ENCODE measurements at places on chromosomes 7 and 10.
A peak's percentile ranks its signal among the peaks of the same experiment; 100 is the strongest.

DNA sequence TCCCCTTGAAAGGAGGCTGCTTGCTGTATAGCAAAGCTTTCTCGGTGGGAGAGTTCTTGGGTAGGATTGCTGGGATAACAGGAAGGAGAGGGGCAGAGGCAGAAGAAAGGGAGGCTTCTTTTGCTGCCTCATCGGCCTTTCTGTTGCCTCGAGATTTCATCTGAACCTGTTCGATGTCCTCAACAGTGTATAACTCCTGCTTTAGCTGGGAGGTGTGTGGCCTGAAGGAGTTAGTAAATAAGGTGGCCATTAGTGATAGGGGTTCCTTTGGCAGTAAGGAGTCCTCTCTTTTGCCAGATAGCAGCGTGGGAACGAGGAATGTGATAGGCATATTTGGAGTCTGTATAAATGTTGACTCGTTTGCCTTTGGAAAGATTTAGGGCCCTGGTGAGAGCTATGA, 20.0 kb downstream of the SCIN start:
- DNase-seq = no peak

DNA sequence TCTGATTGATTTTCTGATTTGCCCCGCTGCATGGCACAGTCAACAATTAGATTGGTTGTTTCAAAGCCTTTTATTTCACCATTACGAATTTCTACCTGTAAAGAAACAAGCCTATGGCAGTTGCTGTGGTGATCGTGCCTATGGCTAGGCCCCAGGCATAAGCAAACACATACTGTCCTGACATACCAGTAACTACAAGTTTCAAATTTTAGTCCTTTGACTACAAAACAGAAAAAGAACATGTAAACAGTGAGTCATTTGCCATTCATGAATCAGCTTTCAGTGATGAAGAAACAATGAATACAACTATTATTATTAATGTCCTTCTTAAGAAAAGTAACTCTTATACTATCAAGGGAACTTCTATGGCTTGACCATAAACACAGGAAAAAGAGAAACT, 168.0 kb upstream of the LRRN3 start:
- no peak for DNase-seq

GRCh38 chr10:16789261-16789660, 28.0 kb downstream of the RSU1 start:
- no peak for DNase-seq

GRCh38 chr10:111077479-111077784, 603 bp downstream of the ADRA2A start:
- DNase-seq = no peak

DNA sequence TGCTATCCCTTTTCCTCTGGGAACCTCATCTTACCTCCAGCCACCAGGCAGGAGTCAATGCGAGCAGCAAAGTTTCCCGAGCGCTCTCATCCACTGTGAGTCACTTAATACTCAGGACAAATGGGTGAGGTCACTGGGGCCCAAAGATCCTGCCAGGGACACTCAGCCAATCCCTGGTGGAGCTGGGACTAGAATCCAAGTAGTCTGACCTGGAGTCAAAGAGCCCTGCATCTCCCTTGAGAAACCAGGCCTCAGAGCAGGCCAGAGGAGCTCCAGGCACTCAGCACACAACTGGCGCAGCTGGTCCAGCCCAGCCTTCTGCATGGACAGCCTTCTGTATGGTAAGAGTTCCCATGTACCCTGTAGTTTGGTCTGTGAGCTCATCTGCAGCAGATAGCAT, 142.3 kb downstream of the MAPK8 start:
- no peak for DNase-seq

GRCh38 chr7:27834179-27834921, 94.4 kb downstream of the TAX1BP1 start:
- DNase-seq = no peak

- no peak for DNase-seq
Measured at GRCh38 chr7:157479326-157479725, 142.5 kb downstream of the DNAJB6 start.

- no peak for DNase-seq
Measured at GRCh38 chr10:67803588-67804394, 34.2 kb downstream of the DNAJC12 start.

- no peak for DNase-seq
Measured at GRCh38 chr7:95755277-95755934, 16.9 kb upstream of the DYNC1I1 start.

- no peak for DNase-seq
Measured at GRCh38 chr7:23529262-23529859, 2.4 kb downstream of the TRA2A start.

- DNase-seq = no peak
Measured at GRCh38 chr7:88546808-88547207, 212.7 kb upstream of the ZNF804B start.

DNA sequence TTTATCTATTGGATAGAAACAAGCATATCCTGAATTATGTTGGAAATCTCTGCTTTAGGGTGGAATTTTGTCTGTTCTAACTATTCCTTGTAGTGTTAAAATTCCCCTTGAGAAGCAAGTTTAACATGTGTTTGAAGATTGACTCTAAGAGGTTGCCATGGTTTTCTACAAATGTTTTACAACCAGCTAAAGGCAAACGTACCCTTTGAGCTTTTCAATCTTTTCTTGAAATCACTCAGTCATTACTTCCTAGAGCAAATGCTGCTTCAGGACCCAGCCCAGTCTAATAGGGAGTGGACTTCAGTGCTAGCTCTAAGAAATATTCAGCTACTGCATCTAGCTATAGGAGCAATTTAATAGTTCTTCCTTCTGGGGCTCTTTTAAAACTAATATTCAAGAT, 118.8 kb upstream of the IFRD1 start:
- no peak for DNase-seq

- DNase-seq = no peak
Measured at GRCh38 chr10:6445671-6446316, 134.3 kb downstream of the PRKCQ start.

DNA sequence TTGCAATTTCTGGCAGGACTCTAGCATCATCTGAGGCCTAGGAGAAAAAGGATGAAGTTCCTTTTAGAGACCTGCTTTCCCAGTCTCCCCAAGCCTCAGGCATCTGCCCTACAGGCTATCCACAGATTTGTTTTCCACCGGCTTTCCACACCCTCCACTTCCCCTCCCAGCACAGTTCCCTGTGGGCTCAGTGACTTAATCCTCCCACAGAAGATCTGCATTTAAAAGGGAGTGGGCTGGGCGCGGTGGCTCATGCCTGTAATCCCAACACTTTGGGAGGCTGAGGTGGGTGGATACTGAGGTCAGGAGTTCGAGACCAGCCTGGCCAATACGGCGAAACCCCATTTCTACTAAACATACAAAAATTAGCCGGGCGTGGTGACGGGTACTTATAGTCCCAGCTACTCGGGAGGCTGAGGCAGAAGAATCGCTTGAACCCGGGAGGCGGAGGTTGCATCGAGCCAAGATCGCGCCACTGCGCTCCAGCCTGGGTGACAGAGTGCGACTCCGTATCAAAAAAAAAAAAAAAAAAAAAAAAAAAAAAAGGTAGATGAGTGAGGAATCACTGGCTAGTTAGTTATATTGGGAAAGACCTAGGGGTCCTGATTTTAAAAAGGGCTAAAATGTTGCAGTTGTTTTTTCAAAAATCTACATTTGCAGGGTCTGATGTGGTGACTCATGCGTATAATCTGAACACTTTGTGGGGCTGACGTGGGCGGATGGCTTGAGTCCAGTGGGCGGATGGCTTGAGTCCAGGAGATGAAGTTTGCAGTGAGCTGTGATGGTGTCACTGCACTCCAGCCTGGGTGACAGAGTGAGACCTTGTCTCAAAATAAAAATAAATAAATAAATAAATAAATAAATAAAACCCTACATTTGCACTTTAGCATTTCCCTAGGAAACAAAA, 119.5 kb downstream of the BAMBI start:
- no peak for DNase-seq

DNA sequence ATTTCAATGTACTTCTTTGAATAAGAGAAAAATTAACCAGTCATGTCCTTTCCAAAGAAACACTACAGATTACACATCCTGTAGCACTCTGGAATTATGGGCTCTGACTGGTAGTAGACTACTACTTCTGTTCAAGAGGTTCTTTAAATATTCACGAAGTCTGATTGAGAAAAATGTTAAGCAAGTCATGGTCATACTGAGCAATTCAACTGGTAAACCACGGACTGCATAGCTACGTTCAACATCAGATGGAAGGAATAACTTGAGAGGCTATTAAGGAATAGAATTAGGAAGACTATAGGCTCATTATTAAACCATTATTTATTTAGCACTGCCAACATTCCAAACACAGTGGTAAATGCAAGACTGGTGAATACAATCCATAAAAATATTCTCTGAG, 160.8 kb downstream of the IMMP2L start:
- DNase-seq = no peak

DNA sequence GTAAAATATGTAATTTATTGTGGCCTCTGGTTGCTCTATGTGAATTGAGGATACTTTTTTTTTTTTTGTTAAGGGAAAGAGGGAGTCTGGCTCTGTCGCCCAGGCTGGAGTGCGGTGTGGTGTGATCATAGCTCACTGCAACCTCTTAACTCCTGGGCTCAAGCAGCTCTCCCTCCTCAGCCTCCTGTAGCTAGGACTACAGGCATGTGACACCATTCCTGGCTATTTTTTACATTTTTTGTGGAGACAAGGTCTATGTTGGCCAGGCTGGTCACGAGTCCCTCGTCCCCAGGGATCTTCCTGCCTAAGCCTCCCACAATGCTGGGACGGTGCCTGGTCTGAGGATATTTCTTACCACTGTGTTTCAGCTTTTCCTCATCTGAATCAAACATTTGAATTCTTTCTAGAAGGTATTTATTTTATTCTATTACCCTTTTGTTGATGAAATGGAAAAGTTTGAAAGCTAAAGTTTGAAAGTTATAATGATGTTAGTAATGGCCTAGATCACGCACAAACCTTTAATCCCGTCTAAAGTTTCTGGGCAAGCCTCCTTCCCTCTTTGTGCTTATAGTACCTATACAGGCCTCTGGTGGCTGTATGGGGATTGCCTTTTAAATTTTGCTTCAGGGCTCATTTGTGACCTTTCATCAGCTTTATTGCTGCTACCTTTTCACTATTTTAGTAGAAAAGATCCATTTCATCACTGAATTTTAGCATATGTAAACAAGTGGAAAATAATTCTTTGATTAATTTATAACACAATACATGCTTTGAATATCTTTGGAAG, 2.0 kb downstream of the IFRD1 start:
- peak; percentile 8 for DNase-seq

- DNase-seq = no peak
Measured at GRCh38 chr7:2233926-2234325, 1.2 kb upstream of the MAD1L1 start.

DNA sequence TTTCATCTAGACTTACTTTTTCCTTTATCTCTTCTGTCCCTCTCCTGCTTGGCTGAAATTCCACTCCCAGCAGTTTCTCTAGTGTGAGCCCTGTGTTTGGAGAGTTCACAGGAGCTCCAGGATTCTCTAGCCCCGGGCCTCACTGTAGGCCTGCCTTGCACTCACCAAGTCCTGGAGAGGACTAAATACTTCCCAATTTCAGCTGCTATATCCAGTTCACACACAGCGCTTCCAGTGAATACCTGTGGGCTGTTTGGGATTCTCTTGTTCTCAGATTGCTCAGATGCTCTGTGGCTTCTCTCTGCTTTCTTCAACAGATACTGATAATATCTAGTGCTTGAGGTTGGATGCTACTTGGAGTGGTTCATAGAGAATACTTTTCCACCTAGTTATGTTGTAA, 46.0 kb downstream of the MINPP1 start:
- DNase-seq = no peak

GRCh38 chr7:129780257-129780973, 168.9 kb downstream of the NRF1 start:
- peak; percentile 73 for DNase-seq

DNA sequence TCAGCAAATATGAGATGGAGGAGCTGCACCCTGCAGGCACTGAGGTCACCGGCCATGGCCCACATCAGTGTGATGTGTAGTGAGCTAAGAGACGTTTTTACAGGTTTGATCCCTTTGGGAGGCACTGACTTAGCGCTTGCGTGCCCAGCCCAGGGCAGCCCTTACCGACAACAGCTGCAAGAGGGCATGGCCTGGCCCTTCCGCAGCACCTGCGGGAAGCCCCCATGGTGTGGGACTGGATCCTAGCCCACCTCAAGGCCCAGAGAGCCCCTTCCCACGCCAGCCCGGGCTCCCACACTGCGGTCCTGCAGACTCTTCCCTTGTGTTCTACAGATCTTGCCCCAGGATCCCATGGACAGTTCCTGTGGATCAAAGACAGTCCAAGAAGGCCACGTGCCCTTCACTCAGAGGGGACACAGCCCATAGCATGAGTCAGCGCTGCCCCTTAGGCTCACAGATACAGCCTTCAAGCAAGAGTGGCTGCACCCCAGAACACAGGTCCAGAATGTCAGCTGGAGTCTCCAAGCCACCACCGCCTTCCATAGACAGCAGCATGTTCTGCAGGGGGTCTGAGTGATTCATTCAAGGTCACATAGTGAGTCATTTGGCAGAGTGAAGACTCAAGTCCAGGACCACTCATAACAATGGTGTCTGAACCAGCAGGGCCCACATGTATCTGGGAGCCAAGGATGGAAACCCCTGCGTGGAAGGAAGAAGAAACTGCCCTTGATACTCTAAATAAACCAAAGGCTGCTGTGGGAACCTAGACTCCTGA, 25.4 kb downstream of the TLL2 start:
- no peak for DNase-seq

- DNase-seq = peak; percentile 80
Measured at GRCh38 chr7:132145466-132145865, 430.8 kb downstream of the PLXNA4 start.

- DNase-seq = no peak
Measured at GRCh38 chr10:70494536-70494935, 16.0 kb downstream of the PALD1 start.

GRCh38 chr7:121436136-121436535, 40.0 kb upstream of the FAM3C start:
- DNase-seq = no peak

DNA sequence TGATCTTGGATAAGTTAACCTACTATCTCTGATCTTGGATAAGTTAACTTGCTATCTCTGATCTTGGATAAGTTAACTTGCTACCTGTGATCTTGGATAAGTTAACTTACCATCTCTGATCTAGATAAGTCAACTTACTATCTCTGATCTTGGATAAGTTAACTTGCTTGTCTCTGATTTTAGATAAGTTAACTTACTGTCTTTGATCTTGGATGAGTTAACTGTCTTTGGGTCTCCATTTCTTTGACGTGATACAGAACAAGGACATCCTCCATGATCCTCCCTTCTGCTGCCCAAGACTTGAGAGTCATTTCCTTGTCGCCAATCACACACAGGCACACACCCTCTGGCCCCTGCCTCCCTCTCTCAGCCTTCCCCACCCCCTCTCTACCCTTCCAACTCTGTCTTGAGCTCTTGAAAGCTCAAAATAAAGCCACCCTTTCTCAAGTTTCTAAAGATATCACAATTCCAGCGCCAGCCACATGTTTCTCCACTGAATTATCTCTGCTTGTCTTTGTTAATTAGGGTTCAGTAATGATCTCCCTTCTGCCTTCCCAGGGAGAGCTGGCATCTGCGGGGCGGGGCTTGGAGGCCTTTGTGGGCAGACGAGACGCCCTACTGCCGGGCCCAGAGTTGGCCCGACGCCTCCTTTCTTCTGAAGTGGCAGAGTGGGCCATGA, 85.1 kb upstream of the GTF2I start:
- peak; percentile 52 for DNase-seq

All from NCI-H1694 treated with DMSO at 0.1 percent for 48 hours (cell line).